ENCODE measurements at places on chromosomes 5 and 9. TPM values are rescaled to one million over a fixed set of nuclear protein-coding genes. Genes with fewer than 3 reads are reported as not detected.

- H3K36me3 ChIP-seq: no peaks in the 10 kb centered on the region
- no peak for DNase-seq
- H3K27me3 ChIP-seq: peaks cover 8% of the 10 kb centered on the region
- no peak overlapping the region for H3K27ac ChIP-seq
Observed at GRCh38 chr9:137069508-137070091, 757 bp downstream of the SAPCD2 start.

GRCh38 chr5:125093776-125094175 is 347.3 kb upstream of the ZNF608 start:
- no peaks in the 10 kb centered on the region for H3K27me3 ChIP-seq
- H3K27ac ChIP-seq: no peak overlapping the region
- DNase-seq: peak; percentile 1
- H3K4me1 ChIP-seq: no peaks in the 10 kb centered on the region
- no peak overlapping the region for H3K4me3 ChIP-seq

Gene SEMA6A
- total RNA-seq: 277 TPM

Gene FKBP15
- total RNA-seq: 13.9 TPM

Gene DNAI1
- 0.37 TPM for total RNA-seq

Gene TLN1
- total RNA-seq: 87.9 TPM

DNA sequence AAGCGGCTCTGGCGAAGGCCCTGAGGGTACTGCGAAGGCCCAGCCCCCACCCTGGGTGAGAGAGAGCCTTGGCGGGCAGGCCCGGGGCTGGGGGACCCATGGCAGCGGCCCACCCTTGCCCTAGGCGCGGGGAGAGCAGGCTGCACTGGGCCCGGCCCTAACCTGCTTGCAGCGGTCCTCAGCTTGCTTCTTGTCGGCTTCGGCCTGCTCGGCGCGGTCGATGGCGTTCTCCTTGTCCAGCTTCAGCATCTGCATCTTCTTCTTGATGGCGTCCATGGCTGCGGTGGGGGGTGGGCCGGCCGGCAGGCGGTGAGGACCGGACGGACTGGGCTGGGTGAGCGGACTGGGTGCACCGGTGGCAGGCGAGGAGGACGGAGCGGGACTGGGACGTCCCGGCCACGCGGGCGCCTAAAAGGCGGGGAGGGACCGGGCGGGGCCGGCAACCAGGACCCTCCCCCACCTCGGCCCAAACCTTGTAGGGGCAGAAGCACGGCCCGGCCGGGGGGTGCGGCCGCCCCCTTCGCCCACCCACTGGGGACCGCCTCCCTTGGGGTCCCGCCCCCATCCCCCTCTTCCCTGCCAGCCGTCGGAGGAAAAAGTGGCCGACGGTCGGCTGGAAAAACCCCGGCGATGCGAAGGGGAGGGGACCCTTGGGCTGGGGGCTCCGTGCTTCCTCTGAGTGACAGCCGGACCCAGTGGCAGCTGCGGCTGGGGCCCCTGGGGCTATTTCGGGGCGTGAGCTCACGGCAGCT is at the start of gene TPM2:
Gene TPM2 (minus strand): TSS at position 384 of the 752 bp plus-strand sequence. CDS start 108 bp downstream, at position 276.
- peak; percentile 84 for DNase-seq
- H3K36me3 ChIP-seq: peaks cover 6% of the 10 kb centered on the region
- H3K4me3 ChIP-seq: peak within 1 kb of the TSS; percentile 79
- no peaks in the 10 kb centered on the region for H3K27me3 ChIP-seq
- H3K4me1 ChIP-seq: peaks cover 6% of the 10 kb centered on the region

DNA sequence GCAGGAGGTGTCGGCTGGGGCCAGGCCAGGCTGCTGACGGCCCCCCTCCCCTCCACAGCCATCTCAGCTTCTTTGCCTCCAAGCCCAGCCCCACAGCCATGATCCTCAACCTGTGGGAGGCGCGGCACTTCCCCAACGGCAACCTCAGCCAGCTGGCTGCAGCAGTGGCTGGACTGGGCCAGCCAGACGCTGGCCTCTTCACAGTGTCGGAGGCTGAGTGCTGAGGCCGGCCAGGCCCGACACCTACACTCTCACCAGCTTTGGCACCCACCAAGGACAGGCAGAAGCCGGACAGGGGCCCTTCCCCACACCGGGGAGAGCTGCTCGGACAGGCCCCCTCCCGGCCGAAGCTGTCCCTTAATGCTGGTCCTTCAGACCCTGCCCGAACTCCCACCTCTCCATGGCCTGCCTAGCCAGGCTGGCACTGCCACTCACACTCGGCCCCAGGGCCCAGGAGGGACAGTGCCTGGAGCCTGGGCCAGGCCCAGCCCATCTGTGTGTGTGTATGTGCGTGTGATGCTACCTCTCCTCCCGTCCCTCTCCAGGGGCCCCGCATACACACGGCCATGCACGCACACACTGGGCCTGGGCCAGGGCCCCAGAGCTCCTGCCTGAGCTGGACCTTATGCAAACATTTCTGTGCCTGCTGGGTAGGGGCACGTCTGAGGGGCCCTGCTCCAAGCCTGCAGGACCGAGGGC is 19.3 kb downstream of the HK3 start:
- DNase-seq: no peak
- H3K36me3 ChIP-seq: no peaks in the 10 kb centered on the region
- H3K27me3 ChIP-seq: no peaks in the 10 kb centered on the region
- peaks cover 4% of the 10 kb centered on the region for H3K4me1 ChIP-seq

DNA sequence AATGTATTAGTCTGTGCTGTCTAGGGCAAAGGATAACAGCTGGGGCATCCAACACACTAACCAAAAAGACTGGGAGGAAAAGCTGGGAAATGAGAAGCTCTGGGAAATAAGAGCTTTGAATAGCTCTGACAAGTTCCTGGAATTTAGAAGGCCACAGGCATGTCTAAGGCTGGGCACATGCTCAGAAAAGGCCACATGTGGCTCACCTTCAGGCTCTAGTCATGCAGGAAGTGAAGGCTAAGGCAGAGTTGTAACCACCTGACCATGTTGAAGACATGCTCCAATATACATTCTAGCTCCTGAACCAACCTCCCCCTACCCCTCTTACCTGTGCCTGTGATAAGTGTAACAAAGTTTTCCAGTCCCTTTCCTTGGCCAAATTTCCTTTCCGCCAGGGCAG is 31.7 kb downstream of the CLTA start:
- no peak overlapping the region for H3K4me3 ChIP-seq
- no peak for DNase-seq
- H3K4me1 ChIP-seq: no peaks in the 10 kb centered on the region
- H3K27me3 ChIP-seq: no peaks in the 10 kb centered on the region
- no peak overlapping the region for H3K27ac ChIP-seq

GRCh38 chr5:124972703-124973102 is 226.3 kb upstream of the ZNF608 start:
- H3K36me3 ChIP-seq: no peaks in the 10 kb centered on the region
- no peaks in the 10 kb centered on the region for H3K27me3 ChIP-seq
- DNase-seq: peak; percentile 60
- no peaks in the 10 kb centered on the region for H3K4me1 ChIP-seq

DNA sequence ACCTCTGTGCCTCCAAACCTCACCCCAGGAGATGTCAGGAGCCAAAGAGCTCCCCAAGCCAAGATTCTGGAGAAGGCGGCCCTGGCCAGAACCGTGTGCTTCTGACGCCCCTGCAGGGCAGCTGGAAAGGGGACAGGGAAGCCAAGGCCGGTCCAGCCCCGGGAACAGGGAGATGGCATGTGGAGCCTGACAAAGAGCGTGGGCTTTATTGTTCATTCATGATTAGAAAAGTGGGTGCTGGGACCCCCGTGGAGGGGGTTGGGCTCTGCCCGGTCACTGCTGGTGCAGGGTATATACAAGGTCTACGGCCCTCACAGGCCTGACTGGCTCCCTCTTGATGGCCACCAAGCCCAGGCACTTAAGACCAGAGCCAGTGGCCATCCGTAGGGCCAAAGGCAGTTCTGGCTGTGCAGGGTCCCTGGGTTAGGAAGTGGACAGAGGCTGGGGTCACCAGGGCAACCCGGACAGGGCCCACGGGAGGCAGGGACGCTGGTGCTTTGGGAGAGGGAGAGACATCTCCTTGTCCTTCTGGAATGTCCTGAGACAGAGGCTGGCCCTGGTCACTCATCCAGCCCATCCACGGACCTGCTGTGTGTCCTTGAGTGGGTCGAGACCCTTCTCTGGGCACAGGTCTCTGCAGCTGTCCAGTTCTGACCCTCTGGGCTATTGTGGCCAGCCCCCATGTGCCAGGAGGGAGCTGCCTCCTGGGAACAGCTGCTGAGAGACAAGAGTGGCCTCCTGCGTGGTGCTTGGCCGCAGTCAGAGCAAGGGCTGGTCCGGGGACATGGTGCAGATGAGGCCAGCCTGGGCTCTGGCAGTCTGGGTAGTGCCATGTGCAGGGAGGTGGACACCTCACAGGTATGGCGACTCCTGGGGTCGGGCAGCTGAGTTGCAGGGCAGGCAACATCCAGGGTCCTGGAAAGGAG is 12.5 kb downstream of the NINJ1 start:
- no peaks in the 10 kb centered on the region for H3K4me1 ChIP-seq
- H3K4me3 ChIP-seq: no peak overlapping the region
- H3K27ac ChIP-seq: no peak overlapping the region
- H3K27me3 ChIP-seq: no peaks in the 10 kb centered on the region

GRCh38 chr9:20189871-20190270 is 401.0 kb upstream of the SLC24A2 start:
- no peaks in the 10 kb centered on the region for H3K27me3 ChIP-seq
- DNase-seq: peak; percentile 50
- no peak overlapping the region for H3K4me3 ChIP-seq
- H3K27ac ChIP-seq: no peak overlapping the region
- H3K36me3 ChIP-seq: no peaks in the 10 kb centered on the region
- H3K4me1 ChIP-seq: no peaks in the 10 kb centered on the region

DNA sequence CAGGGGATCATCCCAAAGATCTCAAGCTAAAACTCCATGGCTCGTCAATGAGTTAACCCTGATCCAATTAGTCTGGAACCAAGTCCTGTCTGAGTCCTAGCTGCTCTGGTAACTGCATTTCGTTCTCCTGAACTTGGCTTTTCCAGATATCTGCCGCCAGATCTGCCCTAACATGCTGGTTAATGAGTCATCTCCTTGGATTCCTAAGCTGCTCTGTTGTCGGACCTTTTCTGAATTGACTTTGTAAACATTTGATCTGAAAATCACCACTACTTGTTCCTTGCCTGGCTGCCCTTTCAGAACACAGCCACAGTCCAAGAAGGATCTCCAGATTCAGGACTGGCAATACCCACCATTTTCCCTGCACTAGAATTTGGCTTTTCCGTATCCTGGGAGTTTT is 473.0 kb downstream of the ZSWIM6 start:
- no peaks in the 10 kb centered on the region for H3K36me3 ChIP-seq
- DNase-seq: no peak
- no peaks in the 10 kb centered on the region for H3K4me1 ChIP-seq
- H3K4me3 ChIP-seq: no peak overlapping the region
- no peak overlapping the region for H3K27ac ChIP-seq

Data from H1 (cell line).